Muscle of arm (tissue), 14 donors: ENCODE measurements at places on chromosomes 13 and 19. TPM values are rescaled to one million over a fixed set of nuclear protein-coding genes. Genes with fewer than 3 reads are reported as not detected.

Gene C19orf47
- polyA plus RNA-seq = 43.2 TPM

Gene SULT2A1
- not detected for polyA plus RNA-seq

Gene SHANK1
- 18.4 TPM for polyA plus RNA-seq

Gene SLC25A41
- polyA plus RNA-seq = 0.24 TPM

Gene DPRX
- polyA plus RNA-seq = not detected

Gene ZNF540
- 2.3 TPM for polyA plus RNA-seq
